ENCODE measurements at places on chromosomes 4 and X.

DNA sequence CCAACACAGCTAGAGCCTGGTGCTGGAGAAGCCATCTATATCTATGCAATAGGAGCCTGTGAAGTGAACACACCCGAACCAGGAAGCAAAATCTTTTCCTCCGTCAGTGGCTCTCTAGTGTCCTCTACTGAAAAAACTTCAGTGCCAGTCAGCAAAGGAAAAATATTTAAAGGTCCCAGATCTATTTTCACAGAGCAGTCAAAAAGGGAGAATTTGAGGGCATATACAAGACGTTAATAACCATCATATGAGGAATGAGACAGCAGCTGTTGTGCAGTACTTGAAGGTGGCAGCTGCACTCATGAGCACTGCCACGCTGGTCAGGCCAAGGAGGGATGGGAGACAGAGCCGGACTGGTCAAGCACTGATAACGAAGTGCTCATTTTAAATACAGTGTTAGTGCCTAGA is 14.4 kb downstream of the MCUB start:
- no peak for DNase-seq

GRCh38 chr4:125168531-125168930 is 146.2 kb upstream of the FAT4 start:
- DNase-seq = no peak

GRCh38 chr4:184019667-184020623 is 114.8 kb downstream of the STOX2 start:
- no peak for DNase-seq

- peak; percentile 2 for DNase-seq
Observed at GRCh38 chr4:114180481-114180880, 201.0 kb upstream of the ARSJ start.

DNA sequence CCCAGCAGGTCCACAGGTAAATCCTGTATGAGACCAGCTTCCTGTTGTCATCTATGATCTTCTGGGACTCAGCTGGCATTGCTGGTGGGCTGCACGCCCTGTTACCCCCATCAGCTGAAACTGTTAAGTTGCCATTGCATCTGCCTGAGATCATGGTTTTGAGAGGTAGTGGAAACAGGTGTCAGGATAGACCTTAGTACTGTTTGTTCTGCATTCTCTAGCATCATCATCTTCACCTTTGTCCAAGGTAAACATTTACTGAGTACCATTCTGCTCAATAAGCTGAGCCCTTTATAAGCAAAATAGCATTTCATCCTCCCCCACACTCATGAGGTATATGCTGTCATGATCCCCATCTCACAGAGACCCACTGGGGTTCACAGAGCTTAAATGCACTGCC is 42.9 kb upstream of the PROM1 start:
- DNase-seq = no peak

GRCh38 chr4:3501825-3502425 is 30.3 kb downstream of the LRPAP1 start:
- no peak for DNase-seq

GRCh38 chrX:129786210-129786651 is 6.5 kb downstream of the SASH3 start:
- no peak for DNase-seq

Measured in stimulated activated CD4-positive, alpha-beta T cell treated with anti-CD3 and anti-CD28 coated beads, TNF-alpha, amount 100 ng/mL, for 4 hours (primary cell).